CMK (cell line): ENCODE measurements at places on chromosomes 3 and 15.

GRCh38 chr3:192940129-192940528 lies 22.5 kb upstream of the MB21D2 start:
- DNase-seq: no peak

DNA sequence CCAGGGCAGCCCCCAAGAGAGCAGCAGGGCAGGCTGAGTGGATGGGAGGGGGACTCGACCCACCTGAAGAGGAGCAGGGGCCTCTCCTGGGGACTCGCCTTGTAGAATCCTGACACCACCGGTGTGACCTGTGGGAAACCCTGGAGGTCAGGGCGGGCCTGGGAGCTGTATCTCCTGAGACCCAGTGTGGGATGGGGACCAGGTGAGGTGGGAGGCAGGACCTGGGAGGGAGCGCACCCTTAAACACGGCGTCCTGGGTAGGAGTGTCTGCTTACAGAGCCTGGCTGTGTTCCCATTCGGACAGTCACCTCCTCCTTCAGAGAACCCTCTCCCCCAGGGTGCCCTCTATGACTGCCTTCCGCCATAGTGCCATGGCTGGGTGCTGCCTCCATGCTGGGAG lies 27.1 kb downstream of the C15orf39 start:
- DNase-seq: no peak

- no peak for DNase-seq
These were observed 20.4 kb downstream of the COLQ start for GRCh38 chr3:15501126-15501525.

DNA sequence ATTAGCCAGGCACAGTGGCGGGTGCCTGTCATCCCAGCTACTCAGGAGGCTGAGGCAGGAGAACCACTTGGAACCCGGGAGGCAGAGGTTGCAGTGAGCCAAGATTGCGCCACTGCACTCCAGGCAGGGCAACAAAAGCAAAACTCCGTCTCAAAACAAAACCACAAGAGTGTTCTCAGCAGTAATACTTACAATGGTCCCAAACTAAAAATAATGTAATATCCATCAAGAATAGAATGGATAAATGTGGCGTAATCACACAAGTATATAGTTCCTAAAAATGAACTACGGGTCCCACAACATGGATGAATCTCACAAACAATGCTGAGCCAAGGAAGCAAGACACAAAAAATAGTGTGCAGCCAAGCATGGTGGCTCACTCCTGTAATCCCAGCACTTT lies 39.2 kb downstream of the STAG1 start:
- DNase-seq: no peak

DNA sequence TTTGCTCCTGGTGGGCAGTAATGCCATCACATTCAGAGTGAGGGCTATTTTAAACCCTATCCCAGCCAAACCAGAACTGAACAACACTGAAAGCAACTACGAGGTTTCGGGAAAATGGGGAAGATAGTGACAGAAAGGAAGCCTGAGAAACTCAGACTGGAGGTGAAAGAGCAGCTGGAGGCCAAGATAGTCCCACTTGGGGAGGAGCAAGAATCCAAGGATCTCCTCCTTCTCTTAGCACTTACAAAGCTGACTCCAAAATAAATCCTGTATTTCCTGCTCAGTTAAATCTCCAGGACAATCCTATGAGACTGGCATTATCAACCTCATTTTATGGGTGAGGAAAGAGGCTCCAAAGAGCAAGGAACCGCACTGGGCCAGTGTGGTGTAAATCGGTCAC lies 14.1 kb upstream of the SETMAR start:
- no peak for DNase-seq

DNA sequence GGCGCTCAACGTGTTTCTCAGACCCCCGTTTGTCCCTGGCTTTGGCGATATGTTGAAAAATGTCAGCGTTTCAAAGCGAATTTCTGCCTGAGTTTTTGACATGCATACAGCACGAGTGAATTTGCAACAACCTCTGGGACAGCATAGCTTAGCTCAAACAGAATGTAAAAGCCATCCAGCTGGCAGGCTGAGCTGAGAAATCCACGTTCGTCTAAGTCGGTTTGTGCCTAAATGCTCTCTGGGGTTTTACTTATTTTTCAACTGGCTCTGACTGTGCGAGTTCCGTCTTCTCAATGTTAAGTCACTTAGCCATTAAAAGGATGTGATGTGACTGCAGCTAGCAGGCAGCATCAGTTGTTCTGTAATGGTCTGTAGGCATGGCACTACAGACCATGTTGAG lies 243.5 kb upstream of the SLCO3A1 start:
- no peak for DNase-seq

DNA sequence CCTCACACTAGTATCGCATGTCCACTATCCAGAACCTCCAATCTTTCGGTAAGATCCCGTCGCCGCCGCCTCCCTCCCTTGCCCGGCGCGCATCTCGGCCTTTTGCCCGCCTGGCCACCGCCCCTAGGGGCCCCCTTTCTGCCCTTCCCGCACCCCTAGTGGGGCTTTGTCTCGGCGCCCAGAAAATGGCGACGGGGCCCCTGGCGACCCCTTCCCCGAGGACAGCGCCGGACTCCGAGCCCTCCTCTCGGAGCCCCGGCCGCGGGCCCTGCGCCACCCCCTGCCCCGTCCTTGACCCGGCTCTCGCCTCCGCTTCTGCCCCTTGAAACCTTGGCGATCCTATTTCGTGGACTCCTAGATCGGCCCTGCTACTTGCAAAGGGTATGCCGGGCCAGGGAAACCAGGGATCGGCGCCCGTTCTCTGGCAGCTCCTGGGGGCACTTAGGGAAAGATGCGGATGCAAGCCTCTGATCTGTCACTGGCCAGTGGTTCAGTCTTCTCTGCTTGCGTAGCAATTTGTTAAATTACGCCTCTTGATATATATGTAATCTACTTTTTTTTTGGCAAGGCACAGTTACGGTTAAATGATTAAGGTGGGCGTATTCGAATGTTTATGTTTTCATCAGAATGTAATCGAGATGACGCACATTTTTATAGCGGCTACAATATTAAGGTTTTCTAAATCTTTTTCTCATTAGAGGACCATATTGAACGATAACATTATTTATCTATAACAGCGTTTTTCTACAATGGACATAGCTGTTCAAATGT lies 603 bp downstream of the EIF1B start:
- DNase-seq: peak; percentile 52

GRCh38 chr15:99408236-99409096 lies 157.2 kb downstream of the LRRC28 start:
- no peak for DNase-seq

DNA sequence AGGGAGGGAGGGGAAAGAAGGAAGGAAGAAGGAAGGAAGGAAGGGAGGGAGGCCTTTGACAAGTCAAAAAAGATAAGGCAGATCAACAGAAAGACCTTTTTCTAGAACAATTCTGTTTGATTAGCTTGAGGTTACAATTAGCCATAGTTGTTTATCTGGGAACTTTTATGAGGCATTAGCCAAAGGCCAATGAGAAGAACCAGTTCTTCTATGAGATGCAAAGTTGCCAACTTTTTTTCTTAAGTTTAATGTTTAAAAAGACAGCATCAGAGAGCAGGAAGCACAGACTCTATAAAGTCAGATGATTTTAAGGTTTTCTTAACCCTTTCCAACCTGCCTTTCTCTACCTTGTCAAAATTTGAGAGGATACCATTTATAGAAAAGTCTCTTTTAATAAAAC lies 301.3 kb upstream of the NR2F2 start:
- no peak for DNase-seq

DNA sequence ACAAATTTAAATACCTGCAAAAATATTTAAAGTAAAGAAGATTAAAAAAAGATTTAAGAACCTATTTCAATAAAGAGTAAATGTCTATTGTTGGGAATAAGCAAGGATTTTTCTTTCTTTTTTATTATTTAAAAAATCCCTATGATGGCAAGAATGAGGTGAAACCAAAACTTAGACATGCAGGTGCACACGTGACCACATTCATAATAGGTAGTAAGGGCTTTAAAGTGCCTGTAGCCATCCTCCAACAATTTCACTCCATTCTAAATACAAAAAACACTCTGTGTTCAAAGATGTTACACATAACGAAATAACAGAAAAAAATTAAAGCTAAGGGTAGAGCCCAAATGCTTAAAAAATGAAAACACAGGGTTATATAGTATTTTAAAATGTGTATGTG lies 74.0 kb downstream of the FBN1 start:
- DNase-seq: no peak

GRCh38 chr3:35746492-35746891 lies 107.2 kb downstream of the ARPP21 start:
- DNase-seq: no peak

DNA sequence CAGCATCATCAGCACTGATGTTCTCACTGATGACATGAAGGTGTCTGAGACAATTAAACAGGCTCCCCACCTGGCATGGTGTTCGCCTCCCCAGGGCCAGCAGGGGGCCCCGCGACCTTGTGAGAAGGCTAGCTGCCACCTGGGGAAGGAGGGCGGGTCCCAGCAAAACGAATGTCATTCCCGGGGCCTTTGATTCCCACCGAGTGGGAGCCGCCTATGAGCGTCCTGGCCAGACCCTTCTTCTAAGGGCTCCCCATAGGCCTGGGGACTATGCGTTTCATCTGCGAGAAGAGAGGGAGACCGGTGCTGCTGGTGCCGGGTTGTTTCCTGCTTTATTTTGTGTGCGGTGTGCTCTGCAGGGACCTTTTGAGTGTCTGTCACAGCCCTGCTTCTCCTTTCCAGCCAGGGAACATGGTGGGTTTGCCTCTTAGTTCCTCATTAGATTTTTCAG lies 20.5 kb upstream of the MINDY4B start:
- DNase-seq: no peak

DNA sequence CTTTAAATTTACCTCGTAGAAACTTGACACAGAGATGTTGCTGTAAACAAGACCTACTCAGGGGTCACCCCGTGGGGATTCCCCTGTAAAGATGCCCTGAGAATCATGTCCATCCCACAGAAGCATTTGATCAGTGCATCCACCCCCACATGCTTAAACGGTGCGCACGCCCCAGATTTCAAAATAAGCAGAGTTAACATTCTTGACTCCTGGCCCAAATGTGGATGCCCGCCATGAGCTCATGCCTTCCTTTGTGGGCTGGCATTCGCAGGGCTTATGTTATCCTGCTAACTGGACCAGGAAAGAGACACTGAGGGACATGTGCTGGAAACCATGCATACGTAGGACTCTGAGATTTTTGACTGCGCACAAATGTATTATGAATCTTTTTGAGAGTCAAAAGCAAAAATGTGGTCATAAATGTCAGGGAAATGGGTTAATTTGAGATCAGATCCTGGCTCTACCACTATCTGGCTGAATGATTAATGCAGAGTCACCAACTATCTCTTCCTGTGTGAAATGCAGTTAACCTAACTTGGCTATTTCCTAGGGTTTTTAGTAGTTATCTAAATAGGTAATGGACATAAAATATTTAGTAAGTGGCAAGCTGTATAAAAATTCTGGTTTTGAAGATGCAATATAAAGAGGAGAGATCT lies 9.1 kb upstream of the TP63 start:
- no peak for DNase-seq

DNA sequence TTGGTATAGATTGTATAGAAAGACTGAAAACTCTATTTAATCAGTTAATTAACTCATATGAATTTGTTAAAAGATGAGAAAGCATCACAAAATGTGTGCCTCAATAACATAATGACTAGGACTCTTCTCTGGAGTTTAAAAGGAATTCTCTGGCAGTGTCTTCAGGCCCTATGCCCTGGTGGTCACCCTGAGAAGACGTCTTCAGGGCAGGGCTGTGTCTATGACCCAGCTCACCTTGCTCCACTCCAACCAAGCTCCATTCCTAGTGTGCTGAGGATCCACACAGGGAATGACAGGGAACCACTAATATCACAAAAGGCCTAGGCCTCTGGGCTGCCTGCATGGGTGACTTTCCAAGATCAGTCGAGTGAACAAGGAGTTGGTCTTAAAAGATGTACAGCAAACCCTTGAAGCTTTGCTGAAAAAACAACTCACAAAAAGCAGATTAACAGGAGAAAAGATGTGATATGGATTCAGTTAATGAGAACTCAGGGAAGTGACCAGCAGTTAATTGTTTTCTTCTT lies 156.6 kb downstream of the SNRK start:
- DNase-seq: no peak

GRCh38 chr15:47844437-47844836 lies 127.1 kb downstream of the SEMA6D start:
- DNase-seq: no peak

GRCh38 chr15:67607959-67608637 lies 65.6 kb downstream of the MAP2K5 start:
- DNase-seq: no peak

GRCh38 chr15:63172376-63172775 lies 15.1 kb upstream of the RPS27L start:
- no peak for DNase-seq

GRCh38 chr3:339351-339750 lies 142.8 kb downstream of the CHL1 start:
- DNase-seq: no peak
